ENCODE measurements at places on chromosomes 1 and 21.

DNA sequence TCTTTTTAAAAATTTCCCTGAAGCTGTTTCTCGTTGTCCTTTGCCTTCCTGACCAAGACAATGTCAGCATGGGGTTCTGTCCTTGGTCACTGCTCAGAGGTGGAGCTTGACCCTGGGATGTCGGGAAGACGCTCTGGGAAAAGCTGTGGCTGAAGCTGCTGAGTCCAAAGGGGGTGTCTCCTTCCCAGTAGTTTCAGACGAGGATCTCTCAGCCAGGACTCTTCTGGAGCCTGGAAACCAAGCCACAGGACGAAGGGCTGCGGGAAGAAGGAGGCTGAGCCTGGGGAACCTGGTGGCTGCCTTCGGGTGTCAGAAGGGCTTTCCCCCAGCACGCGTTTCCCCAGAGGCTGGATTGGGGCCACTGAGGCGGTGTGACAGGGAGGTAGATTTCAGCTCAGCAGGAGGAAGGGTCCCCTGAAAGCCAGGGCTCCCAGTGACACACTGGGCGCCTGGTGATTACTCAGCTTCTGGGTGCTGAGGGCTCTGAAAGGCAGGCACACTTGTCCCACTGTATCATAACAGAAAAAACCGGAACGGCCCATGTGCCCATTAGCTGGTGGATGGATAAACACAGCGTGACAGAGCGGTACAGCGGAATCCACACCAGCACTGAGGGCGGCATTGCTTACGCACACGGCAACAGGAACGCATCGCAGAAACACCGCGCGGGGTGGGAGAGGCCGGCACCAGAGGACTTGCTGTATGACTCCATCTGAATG is 5.0 kb upstream of the KRTAP12-1 start:
- no peak for DNase-seq

- no peak for DNase-seq
Measured at GRCh38 chr1:20051218-20051829, 18.7 kb upstream of the PLA2G5 start.

GRCh38 chr1:94385308-94385929 is 32.8 kb upstream of the ABCD3 start:
- DNase-seq = no peak

- no peak for DNase-seq
Measured at GRCh38 chr1:246856371-246856770, 75.4 kb downstream of the AHCTF1 start.
